ENCODE measurements at places on chromosomes 2 and 18.

DNA sequence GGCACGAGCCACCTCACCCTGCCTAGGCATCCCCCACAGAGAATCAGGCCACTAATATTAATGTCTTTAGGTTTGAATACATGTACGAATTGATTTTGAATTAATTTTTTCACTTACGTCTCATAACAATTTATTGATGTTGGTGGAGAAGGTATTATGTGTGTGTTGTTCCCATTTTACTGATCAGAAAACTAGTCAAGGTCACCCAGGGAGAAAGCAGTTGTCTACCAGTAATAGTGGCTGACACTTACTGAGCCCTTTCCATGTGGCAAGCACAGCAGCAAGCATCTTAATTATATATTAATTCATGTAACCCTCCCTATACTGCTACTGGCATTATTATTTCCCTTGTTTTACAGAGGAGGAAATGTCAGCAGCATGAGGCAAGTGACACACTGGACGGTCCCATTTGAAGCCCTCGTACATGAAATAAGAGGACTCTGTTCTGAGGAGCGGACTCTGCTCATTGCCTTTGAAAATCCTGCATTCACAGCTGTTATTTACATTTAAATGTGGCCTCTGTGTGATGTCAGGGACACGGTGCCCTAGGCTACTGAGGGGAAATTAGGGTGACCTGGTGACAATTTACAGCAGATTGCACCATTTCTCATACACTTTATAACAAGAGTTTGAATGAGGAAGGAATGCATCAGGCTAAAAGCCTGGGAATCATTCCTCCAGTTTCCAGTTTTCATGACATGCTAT lies 30.9 kb upstream of the KCNE4 start:
- H3K27me3 ChIP-seq, result no peaks in the 10 kb centered on the region
- no peak overlapping the region for H3K27ac ChIP-seq
- no peaks in the 10 kb centered on the region for H3K4me1 ChIP-seq
- H3K4me3 ChIP-seq, result no peak overlapping the region
- no peak for DNase-seq
- no peaks in the 10 kb centered on the region for H3K36me3 ChIP-seq

- no peak for DNase-seq
- no peaks in the 10 kb centered on the region for H3K36me3 ChIP-seq
- no peak overlapping the region for H3K27ac ChIP-seq
- no peaks in the 10 kb centered on the region for H3K27me3 ChIP-seq
- H3K4me1 ChIP-seq, result no peaks in the 10 kb centered on the region
Observed at GRCh38 chr18:22974001-22974400, 40.9 kb downstream of the RBBP8 start.

DNA sequence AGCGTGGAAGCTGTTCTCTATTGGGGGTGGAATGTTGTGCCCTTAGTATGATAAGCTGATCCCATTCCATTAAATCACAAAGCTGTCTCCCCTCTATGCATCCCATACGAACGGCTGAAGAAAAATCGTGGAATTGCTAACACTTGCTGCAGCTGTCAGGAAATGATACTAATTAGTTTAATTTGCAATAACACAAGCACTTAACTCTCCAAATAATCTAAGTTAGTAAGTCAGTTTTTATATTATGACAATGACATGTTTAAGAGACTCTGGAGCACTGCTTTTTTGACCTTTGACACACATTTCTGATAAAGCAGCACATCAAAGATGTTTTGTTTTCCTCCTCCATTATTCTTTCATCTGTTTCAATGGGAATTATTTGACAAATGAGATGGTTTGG lies 123.7 kb upstream of the SATB2 start:
- peaks cover 3% of the 10 kb centered on the region for H3K27me3 ChIP-seq
- no peaks in the 10 kb centered on the region for H3K36me3 ChIP-seq
- no peaks in the 10 kb centered on the region for H3K4me1 ChIP-seq

DNA sequence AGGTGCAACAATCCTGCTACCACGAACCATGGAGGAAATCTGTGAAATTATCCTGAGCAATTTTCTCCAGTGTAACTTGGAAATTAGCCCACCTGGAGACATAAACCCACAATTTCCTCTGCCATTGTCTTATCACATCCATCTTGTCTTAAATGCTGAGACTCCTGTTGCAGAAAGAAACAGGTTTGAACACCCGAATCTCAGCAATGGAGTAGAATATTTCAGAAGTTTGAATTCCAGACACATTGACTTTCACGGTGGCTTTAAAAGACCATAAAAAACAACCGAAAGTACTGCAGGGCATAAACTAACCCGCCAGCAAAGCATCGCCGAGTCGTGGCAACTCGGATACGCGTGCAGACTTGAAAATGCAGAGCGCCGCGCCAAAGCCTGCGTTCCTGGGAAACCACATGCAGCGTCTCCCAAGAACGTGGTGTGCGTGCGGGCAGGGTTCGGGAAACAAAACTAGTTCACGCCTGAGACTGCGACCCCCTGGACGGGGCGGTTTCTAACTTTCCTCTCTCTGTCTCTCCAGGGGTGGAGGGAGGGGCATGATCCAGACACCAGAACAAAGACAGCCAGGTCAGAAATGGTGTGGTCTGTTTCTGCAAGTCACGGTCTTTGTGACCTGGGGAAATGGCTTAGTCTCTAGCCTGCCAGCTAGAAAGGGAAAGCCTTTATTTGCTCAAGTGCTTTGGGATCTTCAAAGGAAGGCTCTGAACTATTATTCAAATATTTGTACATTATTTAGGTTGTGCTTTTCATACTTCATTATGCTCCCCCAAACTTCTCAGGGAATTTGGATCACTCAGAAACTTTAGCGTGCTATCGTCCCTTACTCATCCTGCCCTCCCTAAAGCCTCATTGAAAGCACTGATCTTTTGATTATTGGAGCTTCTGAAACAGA lies 26.9 kb upstream of the KCTD1 start:
- no peaks in the 10 kb centered on the region for H3K36me3 ChIP-seq
- no peak overlapping the region for H3K27ac ChIP-seq
- peak overlapping the region; percentile 45 for H3K4me3 ChIP-seq
- H3K27me3 ChIP-seq, result peaks cover 4% of the 10 kb centered on the region
- peak; percentile 87 for DNase-seq

DNA sequence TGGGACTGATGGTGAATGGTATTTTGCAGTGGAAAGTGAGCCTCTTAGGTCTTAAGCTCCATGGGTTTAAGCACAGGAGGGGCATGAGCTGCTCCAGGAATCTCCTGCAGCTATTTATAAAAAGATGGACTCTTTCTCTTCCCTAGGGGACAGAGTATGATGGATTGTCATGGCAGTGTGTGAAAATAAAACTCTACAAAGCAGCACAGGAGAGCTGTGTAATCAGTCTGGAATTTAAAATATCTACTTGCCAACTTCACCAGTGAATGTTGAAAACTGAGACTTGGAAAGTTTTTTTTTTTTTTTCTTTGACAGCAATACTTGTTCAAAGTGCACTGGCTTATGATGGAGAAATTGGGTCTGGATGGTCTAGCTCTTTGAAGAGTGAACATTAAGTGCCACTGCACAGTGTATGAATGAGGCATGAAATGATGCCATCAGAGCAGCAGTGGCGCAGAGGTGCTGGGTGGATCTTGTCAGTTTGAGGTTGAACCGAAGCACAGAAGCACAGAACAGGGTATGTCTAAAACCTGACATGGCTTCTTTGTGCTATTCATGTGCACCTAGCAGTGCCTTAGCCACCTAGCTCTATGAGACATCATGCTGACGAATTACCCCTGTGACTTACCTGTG lies 245.4 kb downstream of the PTPRM start:
- no peak overlapping the region for H3K4me3 ChIP-seq
- H3K4me1 ChIP-seq, result peaks cover 3% of the 10 kb centered on the region
- DNase-seq, result no peak
- H3K27me3 ChIP-seq, result no peaks in the 10 kb centered on the region
- no peak overlapping the region for H3K27ac ChIP-seq
- H3K36me3 ChIP-seq, result no peaks in the 10 kb centered on the region
